CD4-positive, alpha-beta T cell treated with Interleukin-21 for 1 hour (primary cell): ENCODE measurements at places on chromosomes 13 and 19.
A peak's percentile ranks its signal among the peaks of the same experiment; 100 is the strongest.

GRCh38 chr19:2973229-2973628 lies 4.1 kb upstream of the TLE6 start:
- no peak for DNase-seq

DNA sequence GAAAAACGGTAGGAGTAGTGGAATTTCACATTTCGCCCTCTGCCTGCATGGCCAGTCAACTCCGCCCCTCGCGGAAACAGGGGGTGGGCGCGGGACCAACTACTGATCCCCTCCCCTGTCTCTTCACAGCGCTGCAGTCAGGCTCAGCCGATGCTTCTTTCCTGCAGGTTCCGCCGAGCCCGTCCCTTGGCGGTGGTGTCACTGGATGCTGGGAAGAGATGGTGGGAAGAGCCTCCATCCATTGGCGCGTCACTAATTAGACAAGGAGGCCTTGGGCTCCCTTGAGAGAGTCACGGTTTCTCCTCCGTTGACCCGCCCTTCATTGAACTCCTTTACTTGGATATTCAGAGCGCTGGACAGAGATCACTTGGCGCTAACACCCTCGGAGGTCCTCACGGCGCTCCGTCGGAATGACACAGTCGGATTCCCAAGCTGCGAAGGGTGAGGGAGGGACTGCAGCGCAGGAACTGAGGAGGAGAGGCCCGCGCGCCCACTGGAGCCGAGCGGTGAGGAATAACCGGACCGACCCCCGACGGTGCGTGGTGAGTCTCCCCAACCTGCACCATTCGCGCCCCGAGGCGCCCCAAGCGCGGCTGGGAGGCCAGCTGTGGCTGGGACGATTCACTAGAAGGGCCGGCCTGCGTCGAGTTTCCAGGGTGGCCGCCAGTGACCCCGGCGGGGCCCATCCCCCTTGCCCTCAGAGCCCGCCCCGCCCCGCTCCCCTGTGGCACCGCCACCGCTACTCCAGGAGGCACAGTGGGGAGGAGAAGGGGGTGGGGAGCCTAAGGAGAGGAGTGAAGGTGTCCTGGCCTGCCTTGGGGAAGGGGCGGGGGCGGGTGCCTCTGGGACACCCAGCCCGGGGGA lies 11.2 kb upstream of the CEACAM21 start:
- no peak for DNase-seq

DNA sequence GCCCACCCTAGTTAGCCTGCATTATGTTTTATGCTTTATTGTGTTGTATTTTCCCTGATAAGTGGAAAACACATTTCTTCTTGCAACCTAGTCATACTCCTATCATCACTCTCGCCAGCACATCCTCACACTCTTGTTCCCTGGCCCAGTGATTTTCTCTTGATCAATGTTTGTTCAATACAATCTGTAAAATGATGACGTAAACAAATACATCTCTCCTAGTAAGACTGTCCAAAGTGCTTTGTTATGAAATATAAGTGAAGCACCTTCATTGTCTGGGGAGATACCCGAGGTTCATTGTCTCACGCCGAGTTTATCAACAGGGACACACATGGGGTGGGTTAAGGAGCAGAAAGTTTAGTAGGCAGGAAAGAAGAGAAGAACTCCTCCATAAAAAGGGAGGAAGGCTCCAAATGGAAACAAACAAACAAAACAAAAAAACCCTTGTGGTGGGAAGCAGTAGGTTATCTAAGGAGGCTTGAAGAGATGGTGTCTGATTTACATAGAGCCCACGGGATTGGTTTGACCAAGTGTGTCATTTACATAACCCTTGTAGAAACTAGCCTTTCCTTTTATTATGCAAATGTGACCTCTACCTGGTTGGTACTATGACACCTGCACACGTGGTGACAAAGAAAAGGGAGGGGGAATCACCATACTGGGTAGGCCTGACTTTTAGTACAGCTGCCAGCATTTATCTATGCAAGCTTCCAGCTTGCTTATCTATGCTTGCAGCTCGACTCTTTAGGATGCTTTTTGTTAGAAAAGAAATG lies 1317.9 kb upstream of the SPRY2 start:
- DNase-seq = no peak

DNA sequence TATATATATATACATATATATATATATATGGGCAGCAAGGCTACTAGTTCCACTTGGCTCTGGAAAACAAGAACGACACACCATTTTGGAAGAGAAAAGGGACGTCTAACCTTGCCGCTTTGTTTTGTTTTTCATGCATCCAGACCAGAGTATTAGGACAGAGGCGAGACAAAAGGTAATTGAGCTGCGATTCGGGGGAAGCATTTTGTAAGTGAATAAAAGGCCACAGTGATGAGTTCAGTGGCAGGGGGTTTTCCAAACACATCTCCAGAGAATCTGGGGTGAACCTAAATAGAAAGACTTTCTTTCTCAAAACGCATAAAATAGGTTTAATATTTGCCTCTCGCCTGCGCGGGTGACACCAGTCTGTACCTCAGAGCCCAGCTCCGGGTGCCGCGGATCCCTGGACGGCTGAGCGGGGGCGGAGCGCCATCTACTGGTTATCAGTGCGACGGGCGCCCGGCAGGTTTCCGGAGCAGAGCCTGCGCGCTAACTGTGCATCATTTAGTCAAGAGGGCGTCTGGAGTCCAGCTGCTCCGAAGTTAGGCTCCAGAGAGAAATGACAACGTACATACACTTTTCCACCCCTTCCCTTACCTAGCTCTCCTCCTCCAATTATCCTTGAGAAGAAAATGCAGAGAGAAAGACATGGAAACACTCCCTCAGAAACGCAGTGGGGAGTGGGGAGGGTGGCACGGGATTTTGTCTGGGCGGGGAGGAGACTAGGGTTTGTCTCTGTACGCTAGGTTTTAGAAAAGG lies 262.3 kb downstream of the TBC1D4 start:
- peak; percentile 80 for DNase-seq

DNA sequence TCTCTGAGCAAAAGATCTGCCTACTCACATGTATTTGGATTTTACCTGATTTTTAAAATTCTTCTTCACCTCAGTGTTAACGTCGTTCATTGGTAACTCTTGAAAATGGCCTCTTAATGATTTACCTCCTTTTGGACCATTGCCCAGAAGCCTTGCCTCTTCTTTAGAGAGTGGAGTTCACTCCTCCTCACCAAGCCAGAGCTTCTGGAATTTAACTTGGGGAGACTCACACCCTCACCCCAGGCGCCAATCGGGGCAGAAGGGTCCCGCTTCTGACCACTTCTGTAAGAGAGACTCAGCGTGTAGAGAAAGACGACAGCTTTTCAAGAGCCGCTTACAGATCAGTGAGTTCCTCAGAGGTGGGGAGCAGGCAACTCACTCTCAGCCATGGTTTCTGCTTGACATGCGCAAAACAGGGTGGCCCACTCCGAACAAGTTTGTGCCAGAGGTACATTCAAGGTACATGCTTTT lies 2.7 kb downstream of the PNMA8C start:
- no peak for DNase-seq

DNA sequence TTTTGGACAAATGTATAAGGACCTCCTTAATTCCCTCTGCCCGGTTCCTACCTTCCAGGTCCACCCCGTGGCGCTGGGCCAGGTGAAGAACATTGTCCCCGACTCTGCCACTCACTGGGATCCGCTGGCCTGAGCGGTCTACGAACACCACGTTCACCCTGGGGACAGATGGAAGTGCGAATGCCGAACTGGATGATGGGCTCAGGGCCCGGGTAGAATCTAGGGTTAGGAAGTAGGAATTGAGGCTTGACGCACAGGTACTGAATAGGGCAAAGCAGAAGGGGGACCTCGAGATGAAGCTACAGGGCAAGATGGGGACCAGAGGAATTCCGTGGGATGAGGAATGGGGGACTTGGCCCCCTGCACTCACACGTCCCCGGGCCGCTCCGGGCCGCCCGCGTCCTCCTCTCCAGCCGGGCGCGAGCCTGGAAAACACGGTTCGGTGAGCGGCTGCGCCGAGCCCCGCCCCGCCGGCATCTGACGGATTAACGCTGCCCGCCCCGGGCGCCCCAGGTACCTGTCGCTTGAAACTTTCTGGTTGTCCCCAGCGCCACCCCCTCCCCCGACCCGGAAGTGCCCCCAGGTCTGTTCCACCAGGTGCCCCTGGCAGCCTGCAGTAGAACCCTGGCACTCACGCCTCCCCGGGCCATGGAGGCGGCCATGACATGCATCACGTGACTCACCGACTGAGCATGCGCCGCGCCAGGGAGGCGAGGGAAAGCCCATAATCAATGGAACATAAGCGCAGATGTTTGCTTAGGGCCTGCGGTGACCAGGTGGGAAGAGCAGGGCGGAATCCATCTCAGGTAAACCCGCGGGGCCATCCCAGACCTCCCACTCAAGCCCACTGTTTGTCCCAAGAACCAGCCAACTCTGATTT lies at the start of gene FDX2:
Gene FDX2, minus strand, starts transcription at position 681 of the 880 bp plus-strand sequence. Its CDS starts 19 bp downstream, at position 662.
- DNase-seq = peak; percentile 92

GRCh38 chr13:68428292-68428691 lies 1198.2 kb upstream of the PCDH9 start:
- DNase-seq = no peak

DNA sequence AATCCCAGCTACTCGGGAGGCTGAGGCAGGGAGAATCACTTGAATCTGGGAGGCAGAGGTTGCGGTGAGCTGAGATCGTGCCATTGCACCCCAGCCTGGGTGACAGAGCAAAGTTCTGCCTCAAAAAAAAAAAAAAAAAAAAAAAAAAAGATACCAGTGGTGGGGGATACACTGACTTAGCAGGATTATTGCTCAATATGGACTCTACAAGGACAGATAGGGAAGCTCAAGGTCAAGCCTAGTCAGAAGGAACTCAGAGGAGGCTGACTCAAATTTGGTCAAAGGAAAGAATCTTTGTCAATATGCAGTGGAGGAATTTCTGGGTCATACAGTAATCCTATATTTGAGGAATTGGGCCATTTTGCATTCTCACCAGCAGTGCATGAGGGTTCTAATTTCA lies 6.7 kb upstream of the DIAPH3 start:
- DNase-seq = no peak

DNA sequence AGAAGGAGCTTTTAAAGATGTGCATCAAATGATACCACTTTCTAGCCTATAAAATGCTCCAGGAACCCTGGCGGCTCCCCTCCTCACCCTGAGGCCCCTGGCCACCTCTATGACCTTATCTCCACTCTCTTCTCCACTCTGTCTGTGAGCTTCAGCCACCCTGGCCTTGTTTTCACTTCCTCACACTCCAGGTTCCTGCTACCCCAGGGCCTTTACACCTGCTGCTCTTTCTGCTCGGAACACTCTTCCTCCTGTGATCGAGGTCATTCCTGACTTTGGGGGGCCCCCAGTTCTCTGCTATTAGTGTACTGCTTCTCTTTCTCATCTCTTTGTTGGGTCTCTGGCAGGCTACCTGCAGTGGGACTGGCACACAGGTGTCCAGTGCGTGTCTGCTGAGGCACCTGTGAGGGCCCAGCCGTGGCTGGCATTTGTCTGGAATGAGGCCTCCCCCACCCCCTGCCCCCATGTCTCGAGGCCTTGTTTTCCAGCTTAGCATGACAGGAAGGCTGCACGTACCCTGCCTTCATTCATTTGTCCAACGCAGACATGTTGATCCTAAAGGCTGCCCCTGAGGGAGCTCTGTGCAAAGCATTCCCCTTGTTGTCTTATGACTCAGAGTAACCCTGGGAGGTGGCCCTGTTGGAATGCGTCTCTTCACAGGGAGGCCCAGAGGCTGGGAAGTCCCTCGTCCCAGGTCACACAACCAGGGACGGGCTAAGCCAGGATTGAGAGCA lies 2.3 kb downstream of the DDA1 start:
- DNase-seq = no peak

GRCh38 chr19:33301144-33301899 lies 1.0 kb downstream of the CEBPA start:
- DNase-seq = no peak

- DNase-seq = no peak
These were observed 25.3 kb downstream of the TM9SF2 start for GRCh38 chr13:99526549-99526948.

DNA sequence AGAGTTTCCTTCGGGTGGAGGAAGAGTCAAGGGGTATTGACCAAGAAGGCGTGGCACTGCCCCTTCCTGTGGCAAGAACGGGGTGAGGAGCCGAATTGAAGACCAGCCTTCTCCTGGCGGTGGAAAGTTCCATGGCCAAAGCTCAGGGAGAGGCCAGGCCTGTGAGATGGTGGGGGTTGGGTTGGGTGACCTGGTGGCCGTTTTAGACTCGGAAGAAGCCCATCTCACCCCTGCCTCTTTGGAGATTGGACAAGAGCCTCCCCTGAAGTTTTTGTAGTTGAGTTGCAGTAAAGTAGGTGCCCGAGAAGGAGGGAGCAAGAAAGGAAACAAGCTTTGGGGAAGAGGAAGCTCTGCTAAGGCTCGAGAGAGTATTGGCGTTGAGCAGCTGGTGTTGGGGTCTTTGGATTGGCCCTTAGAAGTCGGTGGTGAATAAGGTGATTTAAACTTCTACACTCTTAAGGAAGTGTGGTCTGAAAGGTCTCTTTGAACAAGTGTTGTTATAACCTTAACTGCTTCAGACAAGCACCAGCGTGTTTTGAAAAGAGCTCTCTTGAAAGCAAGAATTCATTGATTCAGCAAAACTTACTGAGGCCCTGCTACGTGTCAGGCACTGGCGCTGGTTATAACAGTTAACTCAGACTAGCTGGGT lies 964 bp downstream of the SPINT2 start:
- no peak for DNase-seq

DNA sequence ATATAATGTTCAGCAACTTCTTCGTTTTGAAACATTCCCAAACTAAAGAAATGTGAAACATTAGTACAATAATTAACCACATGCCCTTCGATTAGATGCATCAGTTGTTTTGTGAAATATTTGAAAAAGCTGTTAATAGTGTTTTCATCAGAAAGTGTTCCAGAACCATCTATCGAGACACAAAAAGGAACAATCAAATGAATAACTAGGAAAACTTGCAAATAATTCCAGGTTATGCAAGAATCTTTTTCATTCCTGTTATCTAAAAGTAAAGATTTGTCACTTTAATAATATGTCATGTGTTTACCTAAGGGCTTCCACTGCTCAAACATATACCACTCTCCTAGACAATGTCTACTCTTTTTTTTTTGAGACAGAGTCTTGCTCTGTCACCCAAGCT lies 904.2 kb upstream of the MIR17HG start:
- DNase-seq = no peak

DNA sequence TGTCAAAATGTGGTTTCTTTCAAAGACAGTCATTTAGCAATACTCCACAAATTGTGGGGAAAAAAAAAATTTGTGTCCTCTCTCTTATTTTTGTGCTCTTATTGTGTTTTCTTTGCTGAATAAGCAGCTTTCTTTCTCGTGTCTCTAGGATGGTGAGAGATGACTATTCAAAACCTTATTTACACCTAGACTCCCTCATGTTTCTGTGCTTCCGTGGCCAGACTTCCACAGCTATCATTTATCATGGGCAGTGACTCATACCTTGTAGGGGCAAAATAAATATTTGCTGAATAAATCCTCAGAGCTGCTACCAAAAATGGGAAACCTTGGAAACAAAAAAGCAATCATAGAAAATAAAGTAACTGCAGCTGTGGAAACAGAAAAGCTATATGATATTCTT lies 204.9 kb upstream of the MIR17HG start:
- DNase-seq = no peak

GRCh38 chr13:66322193-66322740 lies 907.9 kb downstream of the PCDH9 start:
- no peak for DNase-seq
